ENCODE measurements at places on chromosomes 6 and 20.

DNA sequence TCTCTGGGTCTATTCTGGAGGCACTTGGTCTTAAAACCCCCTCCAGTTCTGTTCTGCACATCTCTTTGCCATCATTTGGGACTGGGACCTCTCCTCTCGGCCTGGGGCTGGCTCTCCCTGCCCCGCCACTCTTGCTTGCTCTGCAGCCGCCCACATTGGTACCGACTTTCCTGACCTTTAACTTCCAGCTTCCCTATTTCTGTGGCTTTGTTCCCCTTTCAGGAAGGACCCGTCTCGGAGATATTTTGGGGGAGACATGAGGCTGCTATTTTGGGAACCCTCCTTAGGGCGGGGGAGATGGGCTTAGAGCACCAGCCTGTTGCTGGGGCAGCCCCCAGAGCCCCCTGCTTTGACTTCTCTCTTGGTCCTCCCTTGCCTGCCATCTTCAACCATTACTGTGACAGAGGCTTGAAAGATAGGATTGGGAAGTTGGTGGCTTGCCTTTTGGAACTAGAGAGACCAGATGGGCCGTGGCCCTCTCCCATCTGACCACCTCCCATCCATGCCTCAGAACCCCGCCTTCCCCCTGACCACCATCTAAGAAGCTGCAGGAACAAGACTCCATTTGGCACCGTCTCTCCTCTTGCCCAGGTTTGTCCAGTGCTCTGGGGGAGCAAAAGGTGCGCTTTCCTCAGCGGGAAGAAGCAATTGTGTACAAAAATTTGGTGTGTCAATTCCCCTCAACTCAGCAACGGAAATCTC lies 914 bp downstream of the TREM2 start:
- no peak for DNase-seq

DNA sequence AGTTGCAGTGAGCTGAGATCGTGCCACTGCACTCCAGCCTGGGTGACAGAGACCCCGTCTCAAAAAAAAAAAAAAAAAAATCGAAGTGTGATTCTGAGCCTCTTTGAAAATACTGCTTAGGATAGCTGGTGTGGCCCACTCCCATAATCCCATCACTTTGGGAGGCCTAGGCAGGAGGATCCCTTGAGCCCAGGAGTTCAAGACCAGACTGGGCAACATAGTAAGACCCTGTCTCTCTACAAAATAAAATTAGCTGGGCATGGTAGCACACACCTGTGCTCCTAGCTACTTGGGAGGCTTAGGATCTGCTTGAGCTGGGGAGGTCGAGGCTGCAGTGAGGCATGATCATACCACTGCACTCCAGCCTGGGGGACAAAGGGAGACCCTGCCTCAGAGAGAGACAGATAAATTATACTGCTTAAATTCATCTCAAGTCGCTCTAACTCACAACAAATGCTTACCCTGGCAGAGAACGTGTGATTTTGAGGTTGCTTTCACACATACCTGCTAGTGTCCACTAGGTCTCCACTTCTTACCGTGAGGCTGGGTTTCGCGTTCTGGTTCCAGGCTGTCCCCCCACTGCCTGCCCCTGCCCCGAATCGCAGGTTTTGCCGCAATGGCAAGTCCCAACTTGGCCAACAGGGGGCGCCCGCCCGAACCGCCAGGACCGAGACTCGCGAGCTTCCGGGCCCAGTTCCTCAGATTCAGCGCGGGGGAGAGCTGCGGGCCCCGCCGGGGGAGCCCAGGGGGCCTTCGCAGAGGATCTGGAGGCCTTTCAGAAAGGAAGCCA lies 12.3 kb upstream of the TMC2 start:
- peak; percentile 61 for DNase-seq

- DNase-seq: no peak
These were observed 3.1 kb upstream of the EMILIN3 start for GRCh38 chr20:41369673-41370072.

DNA sequence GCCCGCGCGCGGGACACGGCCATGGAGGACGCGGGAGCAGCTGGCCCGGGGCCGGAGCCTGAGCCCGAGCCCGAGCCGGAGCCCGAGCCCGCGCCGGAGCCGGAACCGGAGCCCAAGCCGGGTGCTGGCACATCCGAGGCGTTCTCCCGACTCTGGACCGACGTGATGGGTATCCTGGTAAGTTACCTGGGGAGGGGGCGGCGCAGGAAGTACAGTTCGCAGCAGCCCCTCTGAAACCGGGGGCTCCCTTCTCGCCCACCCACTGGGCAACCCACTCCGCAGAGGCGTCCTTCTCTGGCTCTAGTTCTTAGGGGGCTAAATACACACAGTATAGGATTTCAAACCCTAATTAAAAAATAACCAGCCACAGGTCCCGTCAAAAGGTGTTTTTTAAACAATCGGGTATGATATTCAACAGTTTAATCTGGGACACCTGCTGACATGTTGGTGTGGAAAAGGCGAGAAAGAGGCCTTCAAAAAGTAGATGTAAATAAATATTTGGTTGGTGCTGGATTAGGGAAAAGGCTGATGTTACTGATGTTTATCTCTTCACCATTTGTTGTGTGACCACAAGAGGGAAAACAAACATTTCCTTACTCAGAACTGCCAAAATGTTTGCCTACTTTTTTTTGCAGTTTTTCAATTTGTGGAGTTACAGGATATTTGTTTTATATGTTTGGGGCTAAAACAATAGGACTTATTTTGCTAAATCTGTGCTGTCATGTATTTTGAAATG lies 577 bp downstream of the SASH1 start:
- DNase-seq: no peak

DNA sequence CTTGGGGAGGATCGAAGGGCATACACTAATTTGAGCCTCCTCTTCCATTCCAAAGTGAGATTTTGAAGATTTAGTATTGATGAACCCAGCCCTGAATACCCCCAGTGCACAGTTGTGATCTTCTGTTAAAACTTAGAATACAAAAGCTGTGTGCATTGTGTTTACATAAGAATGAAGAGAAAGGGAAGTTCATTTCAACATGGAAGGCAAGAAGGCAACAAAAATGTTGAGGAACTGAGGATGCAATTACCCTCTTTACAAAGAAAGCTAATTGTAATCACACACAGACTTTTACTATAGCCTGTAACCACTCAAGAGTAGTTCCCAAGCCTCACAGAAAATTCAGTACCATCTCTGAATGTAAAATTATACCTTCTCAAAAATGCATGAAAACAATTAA lies 49.3 kb downstream of the GFOD1 start:
- DNase-seq: no peak

GRCh38 chr6:44335631-44336030 lies 6.8 kb upstream of the SPATS1 start:
- DNase-seq: no peak

DNA sequence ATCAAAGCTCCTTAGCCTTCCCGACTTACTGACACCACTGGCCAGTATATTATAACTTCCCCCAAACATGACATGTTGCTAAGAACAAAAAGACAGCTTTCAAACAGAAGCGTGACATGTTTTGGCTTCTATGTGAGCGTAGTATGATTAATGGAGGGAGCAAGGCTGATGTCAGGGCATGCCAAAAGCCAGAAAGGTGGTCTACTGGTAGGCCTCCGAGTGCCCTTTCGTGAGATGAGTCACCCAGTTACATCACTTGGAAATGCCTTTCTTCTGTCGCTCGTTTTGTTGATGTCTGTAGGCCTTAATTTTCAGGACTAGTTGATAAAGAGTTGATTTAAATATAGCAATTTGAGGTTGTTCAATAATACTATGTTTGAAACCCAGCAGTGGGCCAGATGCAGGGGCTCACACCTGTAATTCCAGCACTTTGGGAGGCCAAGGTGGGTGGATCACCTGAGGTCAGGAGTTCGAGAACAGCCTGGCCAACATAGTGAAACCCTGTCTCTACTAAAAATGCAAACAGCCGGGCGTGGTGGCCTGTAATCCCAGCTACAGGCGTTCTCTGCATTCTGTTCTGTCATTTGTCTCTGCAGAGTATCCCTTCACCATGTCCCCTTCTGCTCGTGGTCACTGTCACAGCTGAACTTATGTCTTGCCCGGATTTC lies 53.3 kb downstream of the CNKSR3 start:
- no peak for DNase-seq

- no peak for DNase-seq
These were observed 2.4 kb upstream of the PKHD1 start for GRCh38 chr6:52089758-52090348.

GRCh38 chr6:89485320-89485719 lies 52.4 kb downstream of the ANKRD6 start:
- no peak for DNase-seq

- no peak for DNase-seq
These were observed 31.4 kb upstream of the TASP1 start for GRCh38 chr20:13670160-13670559.

GRCh38 chr6:170030821-170031471 lies 259.9 kb downstream of the DLL1 start:
- DNase-seq: peak; percentile 60

DNA sequence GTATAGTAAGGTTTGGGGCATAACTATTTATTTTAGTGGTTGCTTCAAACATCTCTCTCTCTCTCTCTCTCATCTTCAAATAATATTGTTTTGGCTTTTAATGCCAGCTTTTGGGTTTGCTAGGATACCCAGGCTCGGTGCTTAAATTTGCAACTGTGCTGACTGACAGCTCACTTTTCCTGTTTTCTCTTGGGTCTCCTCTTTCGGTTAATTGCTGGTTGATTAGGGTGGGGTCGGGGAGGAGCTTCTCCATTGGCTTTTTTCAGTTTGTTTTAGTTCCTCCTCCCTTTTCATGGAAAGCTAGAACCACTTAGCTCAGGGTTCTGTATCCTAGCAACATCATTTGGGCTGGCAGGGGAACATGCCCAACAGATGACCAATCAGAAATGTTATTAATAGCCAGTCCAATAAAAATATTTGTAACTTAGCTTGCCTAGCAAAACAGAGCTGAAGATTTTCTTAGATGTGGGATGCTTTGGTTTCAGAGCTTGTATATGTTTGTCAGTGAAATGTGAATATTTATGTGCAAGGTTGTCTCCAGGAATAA lies 11.3 kb downstream of the TFAP2B start:
- no peak for DNase-seq

GRCh38 chr6:135994857-135995544 lies 143.5 kb downstream of the PDE7B start:
- DNase-seq: no peak

DNA sequence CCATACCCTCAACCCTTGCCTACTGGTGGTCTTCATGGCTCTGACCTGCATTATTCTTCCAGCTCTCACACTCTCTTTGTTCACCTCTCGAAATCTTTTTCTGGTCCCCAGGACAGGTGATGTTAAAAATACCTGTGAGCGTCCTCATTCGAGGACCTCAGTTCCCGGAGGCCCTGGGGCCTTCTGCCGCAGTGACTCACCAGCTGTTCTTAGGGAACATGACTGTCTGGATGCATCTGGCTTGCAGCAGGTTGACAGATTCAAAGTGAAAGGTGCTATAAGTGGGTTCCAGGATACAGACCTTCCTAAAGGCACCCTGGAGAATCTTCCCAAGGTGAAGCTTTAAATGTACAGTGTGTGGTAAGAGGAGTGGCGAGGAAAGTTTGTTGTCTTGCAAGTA lies 210.4 kb upstream of the KCNG1 start:
- DNase-seq: no peak

DNA sequence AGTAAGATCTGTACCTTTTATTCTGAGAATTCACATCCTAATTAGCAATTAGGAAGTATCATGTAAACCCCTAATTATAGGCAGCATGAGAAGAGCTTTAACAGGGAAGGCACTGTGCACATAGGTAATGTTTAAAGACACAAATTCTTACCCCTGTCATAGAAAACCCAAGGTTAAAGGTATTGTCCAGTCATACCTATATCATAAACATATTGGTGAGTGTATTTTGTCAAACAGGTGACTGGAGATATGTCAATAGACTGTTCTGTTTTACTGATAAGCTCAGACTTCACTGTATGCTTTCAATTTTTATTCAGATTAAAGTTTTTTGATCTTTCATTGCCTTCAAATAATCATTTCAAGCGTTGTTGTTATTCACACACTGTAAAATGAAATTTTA lies 43.8 kb downstream of the LGSN start:
- no peak for DNase-seq

- no peak for DNase-seq
These were observed 5.7 kb upstream of the TAB2 start for GRCh38 chr6:149311766-149312165.

GRCh38 chr6:111720931-111721496 lies 115.3 kb upstream of the TRAF3IP2 start:
- DNase-seq: no peak

GRCh38 chr20:46984405-46984804 lies 89.8 kb downstream of the EYA2 start:
- DNase-seq: no peak

- no peak for DNase-seq
These were observed 47.6 kb downstream of the RANBP9 start for GRCh38 chr6:13663986-13664385.

DNA sequence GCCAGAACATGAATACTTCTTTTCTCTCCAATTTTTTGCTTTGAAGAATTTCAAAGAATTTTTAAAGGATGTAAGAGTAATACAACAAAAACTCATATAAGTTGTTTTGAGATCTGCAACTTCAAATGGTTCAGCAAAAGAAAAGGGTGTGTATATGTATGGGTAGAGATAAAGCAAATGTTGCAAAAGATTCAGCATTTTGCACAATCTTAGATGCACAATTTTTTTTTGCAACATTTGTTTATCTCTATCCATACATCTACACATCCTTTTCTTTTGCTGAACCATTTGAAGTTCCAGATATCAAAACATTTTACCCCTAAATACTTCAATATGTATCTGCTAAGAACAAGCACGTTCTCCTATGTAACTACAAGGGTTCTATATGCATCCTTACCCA lies 47.4 kb upstream of the FAM83C start:
- DNase-seq: no peak

DNA sequence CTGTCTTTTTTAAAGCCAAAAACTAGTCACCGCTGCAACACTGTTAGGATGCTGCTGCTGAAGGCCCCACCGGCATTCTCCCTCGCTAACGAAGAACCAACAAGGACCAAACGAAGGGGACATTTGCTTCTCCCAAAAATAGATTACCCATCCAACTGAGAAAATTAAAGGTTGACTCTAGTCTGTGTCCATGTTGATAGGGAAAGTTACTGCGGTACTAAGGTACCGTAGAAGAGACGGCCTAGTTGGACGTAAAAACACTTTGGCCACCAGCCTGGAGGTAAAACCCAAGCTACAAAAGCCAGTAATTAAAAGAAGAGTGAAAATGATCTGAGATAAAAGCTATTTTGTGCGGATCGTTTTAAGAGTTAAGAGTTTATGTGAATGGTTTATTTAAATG lies 11.8 kb upstream of the FOXF2 start:
- DNase-seq: no peak

GRCh38 chr20:3102575-3103368 lies 18.2 kb upstream of the AVP start:
- no peak for DNase-seq
